ENCODE measurements at places on chromosomes 11 and 22. TPM values are rescaled to one million over a fixed set of nuclear protein-coding genes. Genes with fewer than 3 reads are reported as not detected.

The MYO7A gene
- 0.69 TPM for total RNA-seq

The KRTAP5-8 gene
- total RNA-seq: not detected

The OR9Q2 gene
- total RNA-seq: not detected

The PACS1 gene
- 18.0 TPM for total RNA-seq

The OR52A5 gene
- total RNA-seq: not detected

The XBP1 gene
- total RNA-seq: 113 TPM

The MPPED2 gene
- not detected for total RNA-seq

The MPEG1 gene
- total RNA-seq: not detected

The TUB gene
- 0.25 TPM for total RNA-seq

The HOATZ gene
- not detected for total RNA-seq

The KRTAP5-2 gene
- total RNA-seq: not detected

The SAA2 gene
- total RNA-seq: not detected

The RANBP1 gene
- total RNA-seq: 521 TPM

The MS4A6E gene
- total RNA-seq: not detected

The KCNC1 gene
- not detected for total RNA-seq

The PHLDB1 gene
- 112 TPM for total RNA-seq

The NTM gene
- 0.40 TPM for total RNA-seq

The FAM83F gene
- total RNA-seq: not detected

The BDNF gene
- total RNA-seq: 1.1 TPM

The PATE4 gene
- not detected for total RNA-seq

The PICK1 gene
- total RNA-seq: 12.8 TPM

The SMDT1 gene
- 4.3 TPM for total RNA-seq

The NFAM1 gene
- not detected for total RNA-seq

The RIMBP3C gene
- 0.05 TPM for total RNA-seq

The P2RX6 gene
- total RNA-seq: not detected

The PKNOX2 gene
- total RNA-seq: not detected

The LMO2 gene
- 23.7 TPM for total RNA-seq

The SLC22A6 gene
- not detected for total RNA-seq

The POU2F3 gene
- 0.10 TPM for total RNA-seq

The NELL1 gene
- not detected for total RNA-seq

The OR52N4 gene
- not detected for total RNA-seq

The MB gene
- total RNA-seq: not detected

The VSIG10L2 gene
- total RNA-seq: not detected

The RCOR2 gene
- total RNA-seq: 0.07 TPM

The OR5M11 gene
- not detected for total RNA-seq

The C22orf42 gene
- total RNA-seq: not detected

The MS4A3 gene
- not detected for total RNA-seq

The MRGPRX4 gene
- not detected for total RNA-seq

The EFCAB6 gene
- total RNA-seq: under 0.01 TPM

The PGA4 gene
- total RNA-seq: not detected

The MUC5B gene
- not detected for total RNA-seq
